Activated CD8-positive, alpha-beta T cell treated with anti-CD3 and anti-CD28 coated beads for 36 hours (primary cell): ENCODE measurements at places on chromosomes 12 and 14. TPM values are rescaled to one million over a fixed set of nuclear protein-coding genes. Genes with fewer than 3 reads are reported as not detected.

DNA sequence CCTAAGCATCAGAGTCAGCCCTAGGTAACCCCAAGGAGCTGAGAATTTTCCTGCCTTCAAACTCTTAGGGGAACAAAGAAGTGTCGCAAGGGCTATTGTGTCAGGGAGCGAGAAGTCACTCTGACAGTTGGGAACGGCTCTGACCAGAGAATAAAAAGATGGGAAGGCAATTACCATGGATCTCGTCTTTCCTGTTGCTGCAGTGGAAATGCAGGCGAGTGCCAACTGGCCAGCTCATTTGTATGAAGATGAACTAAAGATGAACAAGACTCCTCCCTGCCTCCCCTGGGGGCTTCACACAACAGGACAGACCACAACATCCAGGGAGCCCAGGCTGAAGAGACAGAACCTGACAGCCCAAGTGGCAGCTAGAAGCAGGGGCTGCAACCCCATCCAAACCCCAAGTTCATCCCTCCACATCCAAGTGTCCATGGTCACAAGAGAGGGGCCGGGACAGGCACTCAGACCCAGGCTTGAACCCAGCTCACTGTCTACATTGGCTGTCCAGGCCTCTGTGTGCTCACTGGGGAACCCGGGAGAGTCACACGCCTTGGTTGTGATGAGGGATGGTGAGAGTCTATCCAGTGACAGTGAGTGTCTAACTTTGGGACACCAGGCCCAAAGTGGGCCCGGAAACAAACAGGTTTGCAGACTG, 322.4 kb downstream of the BCL11B start:
- peaks cover 19% of the 10 kb centered on the region for H3K4me1 ChIP-seq
- H3K27me3 ChIP-seq: no peaks in the 10 kb centered on the region
- H3K27ac ChIP-seq: no peak overlapping the region
- H3K4me3 ChIP-seq: no peak overlapping the region
- no peak for DNase-seq

GRCh38 chr12:6124411-6125309, at the start of gene VWF:
Gene VWF, minus strand, starts transcription at chr12:6124670. Its CDS starts 1,474 bp downstream, at chr12:6123196.
- no peak within 1 kb of the TSS for H3K4me3 ChIP-seq
- no peaks in the 10 kb centered on the region for H3K36me3 ChIP-seq
- DNase-seq: no peak
- H3K27me3 ChIP-seq: no peaks in the 10 kb centered on the region

DNA sequence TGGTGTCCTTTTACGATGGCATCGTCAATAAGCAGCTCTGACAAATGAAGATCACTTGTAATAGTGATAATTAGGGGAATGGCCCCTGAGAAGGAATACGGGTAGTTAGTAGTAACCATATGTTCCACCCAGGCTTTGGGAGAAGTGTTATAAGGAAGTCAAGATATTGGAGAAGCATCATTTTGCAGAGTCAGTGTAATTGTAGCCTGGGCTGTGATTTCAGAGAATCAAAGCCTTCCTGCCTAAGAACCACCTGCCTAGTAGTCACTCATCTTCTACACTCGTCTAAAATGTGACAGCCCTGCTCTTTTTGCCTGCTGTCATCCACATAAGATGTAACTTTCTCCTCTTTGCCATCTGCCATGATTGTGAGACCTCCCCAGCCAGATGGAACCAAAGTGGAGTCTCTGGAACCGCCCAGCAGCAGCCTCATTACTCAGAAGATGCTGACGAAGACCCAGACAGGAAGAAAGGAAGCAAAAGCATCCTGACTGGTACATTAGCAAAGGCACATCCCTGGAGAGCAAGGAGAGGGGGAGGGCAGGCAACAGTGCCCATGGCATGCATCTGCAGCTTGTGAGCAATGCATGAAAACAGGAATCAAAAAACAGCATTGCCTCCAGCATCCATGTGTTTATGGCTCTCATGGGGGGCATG, 12.6 kb upstream of the EDDM3A start:
- DNase-seq: no peak
- H3K4me1 ChIP-seq: no peaks in the 10 kb centered on the region
- no peaks in the 10 kb centered on the region for H3K36me3 ChIP-seq

- H3K4me3 ChIP-seq: no peak overlapping the region
- no peaks in the 10 kb centered on the region for H3K4me1 ChIP-seq
- H3K27ac ChIP-seq: no peak overlapping the region
- DNase-seq: no peak
- no peaks in the 10 kb centered on the region for H3K27me3 ChIP-seq
- peaks cover 13% of the 10 kb centered on the region for H3K36me3 ChIP-seq
These were observed 255.3 kb downstream of the RAD51B start for GRCh38 chr14:68074765-68075381.

DNA sequence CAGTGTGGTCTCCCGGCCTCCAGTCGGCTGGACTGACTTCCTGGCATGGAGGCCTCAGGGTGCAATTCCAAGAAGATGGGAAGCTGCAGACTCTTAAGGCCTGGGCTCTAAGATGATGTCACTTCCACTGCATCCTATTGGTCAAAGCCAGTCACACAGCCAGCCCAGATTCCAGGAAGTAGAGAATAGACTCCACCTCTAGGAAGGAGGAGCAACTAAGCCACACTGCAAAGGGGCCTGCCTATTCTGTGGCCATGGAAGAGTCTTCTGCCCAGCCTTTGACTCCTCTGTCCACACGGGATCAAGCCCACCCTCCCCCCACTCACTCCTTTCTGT, 103.9 kb upstream of the RFLNA start:
- H3K36me3 ChIP-seq: no peaks in the 10 kb centered on the region
- peaks cover 4% of the 10 kb centered on the region for H3K4me1 ChIP-seq
- peak overlapping the region; percentile 47 for H3K27ac ChIP-seq
- no peak overlapping the region for H3K4me3 ChIP-seq

GRCh38 chr14:73610687-73611086, 1.6 kb upstream of the ACOT6 start:
- no peak for DNase-seq
- H3K27ac ChIP-seq: no peak overlapping the region
- H3K27me3 ChIP-seq: no peaks in the 10 kb centered on the region
- no peak overlapping the region for H3K4me3 ChIP-seq

- no peaks in the 10 kb centered on the region for H3K4me1 ChIP-seq
- DNase-seq: peak; percentile 15
- no peak overlapping the region for H3K27ac ChIP-seq
- no peaks in the 10 kb centered on the region for H3K36me3 ChIP-seq
- H3K4me3 ChIP-seq: no peak overlapping the region
These were observed 242.0 kb upstream of the MDGA2 start for GRCh38 chr14:47917344-47917954.

- H3K4me3 ChIP-seq: peak overlapping the region; percentile 59
- peaks cover 79% of the 10 kb centered on the region for H3K27me3 ChIP-seq
- H3K4me1 ChIP-seq: peaks cover 25% of the 10 kb centered on the region
These were observed 7.4 kb downstream of the ASCL1 start for GRCh38 chr12:102964872-102965271.

GRCh38 chr12:47753021-47754001, 5.4 kb downstream of the RAPGEF3 start:
- no peaks in the 10 kb centered on the region for H3K27me3 ChIP-seq
- peaks cover 28% of the 10 kb centered on the region for H3K4me1 ChIP-seq
- no peak overlapping the region for H3K27ac ChIP-seq
- no peak overlapping the region for H3K4me3 ChIP-seq
- no peak for DNase-seq
- H3K36me3 ChIP-seq: no peaks in the 10 kb centered on the region

- H3K36me3 ChIP-seq: peaks cover 60% of the 10 kb centered on the region
- peaks cover 12% of the 10 kb centered on the region for H3K4me1 ChIP-seq
- no peak overlapping the region for H3K4me3 ChIP-seq
- H3K27ac ChIP-seq: no peak overlapping the region
These were observed 186.0 kb upstream of the BCL2L14 start for GRCh38 chr12:11884706-11885105.

- H3K4me1 ChIP-seq: no peaks in the 10 kb centered on the region
- no peaks in the 10 kb centered on the region for H3K27me3 ChIP-seq
- H3K36me3 ChIP-seq: no peaks in the 10 kb centered on the region
These were observed 344.2 kb upstream of the E2F7 start for GRCh38 chr12:77409551-77409950.

- no peak overlapping the region for H3K27ac ChIP-seq
- no peak overlapping the region for H3K4me3 ChIP-seq
- peaks cover 62% of the 10 kb centered on the region for H3K27me3 ChIP-seq
- peaks cover 15% of the 10 kb centered on the region for H3K36me3 ChIP-seq
- H3K4me1 ChIP-seq: no peaks in the 10 kb centered on the region
These were observed 6.0 kb downstream of the FOXG1 start for GRCh38 chr14:28772613-28773012.

DNA sequence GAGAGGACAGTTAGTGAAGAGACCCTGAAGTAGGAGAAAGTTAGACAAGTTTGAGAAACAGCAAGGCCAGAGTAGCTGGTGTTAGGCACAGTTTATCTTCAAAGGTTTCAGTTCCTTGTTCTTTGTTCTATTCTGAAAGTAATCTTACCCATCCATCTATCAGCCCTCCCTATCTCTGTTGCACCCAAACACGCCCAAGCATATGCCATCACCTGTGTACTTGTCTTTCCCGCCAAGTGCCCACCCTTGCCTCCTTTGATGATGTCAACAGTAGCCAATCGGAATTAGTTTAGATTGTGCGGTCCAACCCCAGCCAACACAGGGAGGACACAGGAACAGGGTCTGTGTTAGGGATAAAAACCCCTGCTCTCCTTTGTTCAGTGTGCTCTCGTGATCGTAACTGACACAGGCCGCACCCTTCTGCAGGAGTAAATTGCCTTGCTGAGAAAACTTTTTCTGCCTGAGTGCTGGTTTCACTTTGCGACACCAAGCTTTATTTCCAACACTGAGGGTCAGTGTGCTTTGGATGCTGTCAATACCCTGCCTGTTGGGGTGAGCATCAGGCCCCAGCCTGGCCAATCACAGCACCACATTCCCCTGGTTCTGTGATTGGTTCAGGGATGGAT, 4.7 kb upstream of the TMEM229B start:
- H3K4me3 ChIP-seq: no peak overlapping the region
- peaks cover 37% of the 10 kb centered on the region for H3K4me1 ChIP-seq
- H3K36me3 ChIP-seq: peaks cover 3% of the 10 kb centered on the region
- no peak overlapping the region for H3K27ac ChIP-seq

GRCh38 chr14:51323492-51323891, 83.4 kb downstream of the TMX1 start:
- H3K4me3 ChIP-seq: no peak overlapping the region
- H3K4me1 ChIP-seq: peaks cover 16% of the 10 kb centered on the region
- H3K36me3 ChIP-seq: no peaks in the 10 kb centered on the region
- no peak overlapping the region for H3K27ac ChIP-seq
- peaks cover 19% of the 10 kb centered on the region for H3K27me3 ChIP-seq

DNA sequence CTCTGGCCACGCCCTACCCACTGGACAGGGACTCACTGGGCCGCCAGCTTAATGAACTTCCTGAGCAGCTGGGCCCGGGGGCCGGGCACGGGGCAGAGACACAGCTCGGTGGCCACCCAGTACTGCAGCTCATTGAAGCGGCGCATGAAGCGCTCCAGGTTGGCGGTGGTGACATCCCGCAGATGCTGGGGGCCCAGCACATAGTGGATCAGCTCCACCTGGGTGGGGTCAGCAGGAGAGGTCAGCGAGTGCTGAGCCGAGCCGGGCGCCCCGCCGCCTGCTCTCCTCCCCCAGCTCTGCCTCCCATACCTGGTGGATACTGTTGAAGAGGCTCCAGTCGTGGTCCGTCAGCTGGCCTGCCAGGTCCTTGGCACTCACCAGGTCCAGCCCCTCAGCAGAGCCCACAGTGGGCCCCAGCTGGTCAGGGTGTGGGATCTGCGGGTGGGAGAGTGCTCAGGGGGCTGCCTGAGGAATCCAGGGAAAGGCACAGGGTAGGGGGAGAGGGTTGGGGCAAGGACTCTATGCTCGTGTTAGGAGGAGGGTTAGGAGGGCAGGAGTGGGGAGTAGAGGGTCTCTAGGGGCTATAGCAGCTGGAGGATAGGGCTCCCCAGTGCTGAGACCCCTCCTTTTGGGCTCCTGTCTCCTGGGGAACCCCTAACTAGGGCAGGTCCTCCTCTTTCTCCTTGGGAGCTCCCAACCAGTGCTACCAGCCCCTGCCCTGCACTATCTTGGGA, 15.5 kb upstream of the ENDOU start:
- no peak for DNase-seq
- peaks cover 26% of the 10 kb centered on the region for H3K4me1 ChIP-seq
- no peak overlapping the region for H3K4me3 ChIP-seq
- H3K36me3 ChIP-seq: no peaks in the 10 kb centered on the region

- no peak overlapping the region for H3K4me3 ChIP-seq
- H3K4me1 ChIP-seq: no peaks in the 10 kb centered on the region
- DNase-seq: no peak
- no peak overlapping the region for H3K27ac ChIP-seq
- H3K36me3 ChIP-seq: no peaks in the 10 kb centered on the region
These were observed 166.4 kb downstream of the STXBP6 start for GRCh38 chr14:24883576-24883975.

DNA sequence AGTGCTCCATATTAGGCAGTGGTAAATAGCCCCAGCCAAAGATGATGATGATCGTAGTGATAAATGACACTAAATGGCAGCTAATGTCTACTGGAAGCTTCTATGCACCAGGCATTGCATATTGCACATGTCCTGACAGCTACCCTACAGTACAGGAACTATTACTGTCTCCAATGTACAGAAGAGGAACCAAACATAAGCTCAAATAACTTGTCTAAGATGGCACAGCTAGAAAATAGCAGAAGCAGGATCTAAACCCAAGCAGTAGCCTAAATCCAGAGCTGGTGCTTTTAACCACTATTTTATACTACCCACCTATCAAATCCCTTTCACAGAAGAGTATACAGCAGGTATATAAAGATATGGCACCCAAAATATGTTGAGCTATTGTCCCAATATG, 28.9 kb downstream of the ESR2 start:
- no peak for DNase-seq
- H3K36me3 ChIP-seq: no peaks in the 10 kb centered on the region
- no peak overlapping the region for H3K4me3 ChIP-seq
- no peaks in the 10 kb centered on the region for H3K27me3 ChIP-seq

The TCL1B gene
- not detected for total RNA-seq

The ITGB7 gene
- total RNA-seq: 137 TPM

The PLEKHA5 gene
- total RNA-seq: 2.1 TPM

The GLI1 gene
- total RNA-seq: 0.83 TPM

The RIC8B gene
- total RNA-seq: 10.4 TPM

The CLEC4C gene
- not detected for total RNA-seq
